ENCODE measurements at places on chromosomes 1 and 21.
A peak's percentile ranks its signal among the peaks of the same experiment; 100 is the strongest.

DNA sequence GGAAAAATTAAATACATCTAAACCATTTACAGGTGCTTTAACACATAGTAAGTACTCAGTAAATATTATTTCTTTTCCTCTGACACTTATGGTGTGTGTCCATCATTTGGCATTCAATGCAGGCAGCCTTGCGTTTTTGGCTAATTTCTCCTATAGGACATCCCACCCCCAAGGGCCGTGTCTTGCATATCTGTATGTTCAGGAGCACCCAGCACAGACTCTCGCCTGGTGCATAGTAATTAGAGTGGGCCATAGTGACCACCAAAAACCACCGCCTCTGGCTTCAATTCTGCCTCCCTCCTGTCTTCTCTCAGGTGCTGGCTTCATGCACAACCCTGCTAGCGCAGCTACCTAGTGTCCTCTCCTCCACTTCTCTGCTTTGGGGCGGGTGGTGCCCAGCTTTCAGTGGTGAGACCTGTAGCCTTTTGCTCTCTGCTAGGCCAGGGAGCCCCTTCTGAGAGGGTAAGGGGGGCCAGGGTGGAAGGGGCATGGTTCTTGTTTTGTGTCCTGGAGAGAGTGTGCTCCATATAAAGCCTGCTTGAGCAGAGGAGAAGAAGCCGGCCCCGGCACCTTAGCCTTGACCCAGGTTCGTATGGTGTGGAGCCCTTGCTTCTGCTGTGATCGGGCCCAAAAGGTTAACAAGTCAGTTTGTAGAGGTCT, 33.4 kb downstream of the BATF3 start:
- no peak for DNase-seq

- peak; percentile 44 for DNase-seq
These were observed 1.6 kb downstream of the ADAM15 start for GRCh38 chr1:155052439-155053395.

DNA sequence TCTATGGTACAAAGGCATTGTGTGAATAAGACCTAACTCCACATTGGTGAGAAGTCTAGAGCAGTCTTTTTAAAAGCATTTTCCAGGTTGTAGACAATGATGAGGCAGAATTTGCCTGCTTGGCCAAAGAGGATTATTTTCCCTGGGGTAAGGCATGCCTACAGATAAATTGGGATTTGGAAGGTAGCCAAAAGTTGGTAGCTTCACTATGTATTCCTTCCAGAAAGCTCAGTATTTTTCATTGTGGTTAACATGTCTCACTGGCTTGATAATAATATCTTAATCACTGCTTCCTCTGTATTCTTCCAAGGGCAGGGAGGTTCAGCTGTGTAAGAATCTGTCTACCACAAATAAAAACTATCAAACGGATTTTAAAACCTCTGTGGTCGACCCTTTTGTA, 590.8 kb upstream of the PRMT6 start:
- no peak for DNase-seq

DNA sequence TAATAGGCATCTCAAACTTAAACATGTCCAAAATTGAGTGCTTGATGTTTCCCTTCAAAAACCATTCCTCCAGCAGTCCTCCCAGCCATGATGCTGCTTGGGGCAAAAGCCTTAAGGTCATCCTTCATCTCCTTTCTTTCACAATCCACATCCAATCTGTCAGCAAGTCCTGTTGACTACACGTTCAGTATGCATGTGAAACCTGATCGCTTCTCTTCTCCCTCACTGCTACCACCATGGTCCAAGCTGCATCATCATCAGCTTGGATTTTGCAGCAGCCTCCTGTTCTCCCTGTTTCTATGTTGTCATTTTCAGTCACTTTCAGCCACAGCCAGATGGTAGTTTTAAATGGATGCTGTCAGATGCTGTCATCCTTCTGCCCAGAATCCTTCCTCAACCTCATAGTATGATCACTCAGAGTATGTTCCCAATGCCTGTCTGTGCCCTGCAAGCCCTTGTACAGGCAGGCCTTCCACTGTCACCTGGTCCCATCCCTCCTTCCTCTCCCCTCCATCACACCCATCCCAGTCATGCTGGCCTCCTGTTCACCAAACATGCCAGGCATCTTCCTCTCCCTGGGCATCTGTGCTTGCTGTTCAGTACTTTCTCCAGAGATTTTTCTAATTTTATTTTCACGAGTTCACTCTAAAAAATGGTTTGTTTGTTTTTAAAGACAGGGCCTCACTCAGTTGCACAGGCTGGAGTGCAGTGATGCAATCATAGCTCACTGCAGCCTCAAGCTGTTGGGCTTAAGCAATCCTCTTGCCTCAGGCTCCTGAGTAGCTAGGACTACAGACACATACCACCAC, 66.0 kb downstream of the SYDE2 start:
- DNase-seq, result no peak

GRCh38 chr1:201719812-201720521, 109.0 kb upstream of the IPO9 start:
- no peak for DNase-seq

GRCh38 chr1:41286992-41287391, 44.9 kb upstream of the SCMH1 start:
- no peak for DNase-seq

- no peak for DNase-seq
These were observed 14.3 kb downstream of the MORN1 start for GRCh38 chr1:2376931-2377672.

GRCh38 chr1:84972377-84972987, 24.4 kb downstream of the MCOLN2 start:
- no peak for DNase-seq

GRCh38 chr1:153869486-153869885, 53.3 kb downstream of the GATAD2B start:
- no peak for DNase-seq

Measured in urothelium cell line (cell line).